Stimulated activated CD4-positive, alpha-beta T cell treated with anti-CD3 and anti-CD28 coated beads, Interleukin-4, amount 100 ng/mL, for 48 hours (primary cell): ENCODE measurements at places on chromosomes 1 and 21.
A peak's percentile ranks its signal among the peaks of the same experiment; 100 is the strongest.

DNA sequence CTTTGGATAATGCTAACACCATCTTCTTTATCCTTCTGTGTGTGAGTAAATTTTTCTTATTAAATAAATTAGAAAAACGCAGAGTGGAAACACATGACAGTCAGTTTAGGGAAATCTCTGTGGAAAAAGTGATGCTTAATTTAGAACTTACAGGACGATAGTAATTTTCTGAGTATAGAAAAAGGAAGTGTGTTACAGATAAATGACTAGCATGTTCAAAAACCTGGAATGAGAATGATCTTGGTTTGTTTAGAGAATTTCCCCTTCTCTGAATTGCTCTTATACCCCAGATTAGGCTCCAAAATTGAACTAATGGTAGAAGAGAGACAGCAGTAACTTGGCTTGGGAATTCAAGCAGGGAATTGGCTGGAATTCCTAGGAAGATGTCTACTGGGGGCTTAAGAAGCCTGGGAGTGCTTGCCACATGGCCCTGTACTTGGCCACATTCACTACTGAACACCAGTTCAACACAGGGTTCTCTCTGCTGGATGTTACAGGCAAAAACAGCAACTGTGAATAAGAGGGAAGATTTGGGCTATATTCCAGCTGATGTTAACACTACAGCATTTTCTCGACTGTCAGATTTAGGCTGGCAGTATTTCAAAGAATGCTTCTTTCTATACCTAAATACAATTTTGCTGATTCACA is 1004.2 kb downstream of the TTLL7 start:
- DNase-seq = no peak

DNA sequence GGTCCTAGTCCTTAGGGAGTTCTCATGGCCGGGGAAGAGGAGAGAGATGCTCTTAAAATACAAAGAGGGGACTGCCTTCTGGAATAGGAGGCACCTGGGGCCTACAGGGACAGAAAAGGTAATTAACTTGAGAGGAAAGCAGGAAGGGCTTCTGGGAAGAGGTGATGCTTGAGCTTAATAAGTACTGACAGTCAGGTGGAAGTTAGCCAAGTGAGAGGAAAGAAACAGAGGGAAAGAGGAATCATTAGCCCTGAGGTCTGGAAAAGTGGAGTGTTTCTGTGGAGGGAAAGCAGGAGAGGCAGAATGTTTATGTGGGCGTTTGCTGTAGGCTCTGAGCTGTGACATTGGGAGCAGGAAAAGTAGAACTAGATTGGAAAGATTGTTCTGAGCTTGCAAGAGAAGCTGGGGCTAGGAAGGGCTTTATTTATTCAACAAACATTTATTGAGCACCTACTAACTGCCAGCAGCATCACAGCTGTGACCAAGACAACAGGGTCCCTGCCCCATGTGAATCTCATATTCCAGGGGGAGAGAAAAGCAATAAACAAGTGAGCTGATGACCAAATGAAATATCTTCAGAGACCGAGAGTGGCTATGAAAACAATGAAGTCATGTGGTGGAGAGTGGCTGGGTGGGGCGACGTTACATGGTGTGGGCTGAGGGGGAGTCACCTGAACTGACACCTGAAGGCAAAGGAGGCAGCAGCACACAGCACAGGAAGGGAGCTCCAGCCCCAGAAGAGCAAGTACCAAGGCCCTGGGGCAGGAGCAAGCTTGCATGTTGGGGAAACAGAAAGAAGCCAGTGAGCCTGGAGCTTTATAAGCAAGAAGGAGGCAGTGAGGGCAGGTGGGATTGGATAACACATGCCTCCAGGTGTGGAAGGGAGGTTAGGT is 4.4 kb upstream of the FNDC5 start:
- no peak for DNase-seq

GRCh38 chr21:36804874-36805611 is 106.1 kb downstream of the SIM2 start:
- DNase-seq = no peak

DNA sequence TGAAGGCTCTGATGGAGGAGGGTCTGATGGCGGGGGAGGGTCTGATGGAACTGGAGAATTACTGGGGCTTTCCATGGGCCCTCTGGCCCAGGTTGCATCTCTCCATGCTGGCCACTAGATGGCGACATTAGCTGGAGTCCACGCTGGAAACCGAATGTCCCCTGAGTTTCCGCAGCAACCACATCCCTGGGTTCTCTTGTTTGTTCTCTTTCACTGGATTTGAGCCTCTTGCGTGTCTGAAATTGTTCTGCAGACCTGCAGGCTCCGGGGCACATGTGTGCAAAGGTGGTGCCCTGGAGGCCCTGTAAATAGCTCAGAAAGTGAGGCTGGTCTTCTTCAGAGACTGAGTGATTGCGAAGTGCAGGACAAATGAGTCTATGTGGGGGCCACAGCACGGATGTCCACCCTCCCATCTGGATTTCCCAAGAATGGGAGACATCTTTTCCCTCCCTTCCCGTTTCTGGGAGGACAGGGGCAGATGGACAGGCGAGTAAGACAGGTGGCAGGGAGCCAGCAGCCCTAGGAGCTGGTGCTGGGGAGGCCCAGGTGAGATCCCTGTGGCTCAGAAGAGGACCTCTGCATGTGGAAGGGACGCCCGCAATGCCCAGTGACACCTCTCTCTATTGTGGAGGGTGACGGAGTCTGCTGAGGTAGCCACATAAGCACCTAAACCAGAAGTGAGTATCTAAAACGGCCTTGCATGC is 73.2 kb upstream of the ABCG1 start:
- peak; percentile 48 for DNase-seq

DNA sequence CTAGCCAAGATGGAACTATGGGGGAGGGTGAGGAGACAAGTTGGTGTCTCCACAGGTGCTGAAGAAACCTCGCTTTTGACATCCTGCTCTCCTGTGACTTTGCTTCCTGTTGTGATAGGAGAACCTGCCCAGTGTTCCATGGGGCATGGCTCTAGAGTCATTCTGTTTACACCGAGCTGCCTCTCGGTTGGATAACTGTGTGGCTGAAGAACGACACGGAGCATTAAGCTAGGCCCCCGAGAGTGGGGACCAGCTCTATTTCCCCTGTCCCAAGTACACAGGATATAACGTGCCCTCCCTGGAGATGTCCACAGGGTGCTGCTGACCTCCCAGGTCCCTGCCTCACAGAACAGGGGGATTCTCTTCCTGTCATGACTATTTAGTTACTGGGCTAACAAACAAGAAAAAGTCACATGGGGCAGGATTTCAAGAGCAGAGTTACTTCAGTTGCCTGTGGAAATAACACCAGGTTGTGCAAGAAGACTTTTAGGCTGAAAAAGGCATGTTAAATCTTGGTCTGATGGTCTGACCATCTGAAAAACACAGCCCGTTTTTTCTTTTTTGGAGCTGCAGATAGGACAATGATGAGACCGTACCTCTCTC is 29.4 kb upstream of the PPP2R5A start:
- no peak for DNase-seq

DNA sequence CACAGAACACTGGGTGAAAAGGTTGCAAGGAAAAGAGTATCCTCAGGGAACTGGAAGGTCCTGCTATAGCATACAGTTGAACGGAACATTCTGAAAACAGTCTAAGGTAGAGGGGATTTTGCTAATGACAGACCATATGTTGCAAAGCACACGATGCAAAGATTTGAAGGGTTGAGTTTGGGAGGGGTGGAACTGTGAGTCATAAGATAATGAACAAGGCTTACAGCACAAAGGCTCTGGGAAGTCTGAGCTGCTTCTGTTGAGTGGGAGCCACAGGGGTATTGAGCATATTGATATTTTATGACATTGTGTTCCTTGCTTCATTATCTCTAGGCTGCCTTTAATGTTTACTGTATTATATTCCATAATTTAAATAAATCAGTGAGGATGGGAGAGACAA is 104.9 kb downstream of the PLPPR4 start:
- no peak for DNase-seq

GRCh38 chr1:29236712-29237128 is 398 bp downstream of the PTPRU start:
- no peak for DNase-seq

- DNase-seq = no peak
These were observed 697 bp downstream of the PRDM16 start for GRCh38 chr1:3069491-3070308.

DNA sequence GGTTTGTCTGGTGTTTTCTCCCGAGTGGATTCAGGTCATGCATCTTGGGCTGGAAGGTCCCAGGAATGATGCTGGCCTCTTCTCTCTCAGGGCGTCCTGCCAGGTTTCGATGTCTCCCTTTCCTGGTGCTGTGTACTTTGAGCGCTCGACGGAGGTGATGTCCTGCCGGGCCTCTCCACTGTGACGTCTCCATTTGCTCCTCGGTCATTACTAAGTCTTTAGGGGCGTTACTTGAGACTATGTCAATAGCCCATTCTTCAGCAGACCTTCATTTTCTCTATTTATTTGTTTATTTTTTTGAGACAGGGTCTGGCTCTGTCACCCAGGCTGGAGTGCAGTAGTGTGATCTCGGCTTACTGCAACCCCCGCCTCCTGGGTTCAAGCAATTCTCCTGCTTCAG is 37.2 kb upstream of the TNFRSF1B start:
- no peak for DNase-seq

DNA sequence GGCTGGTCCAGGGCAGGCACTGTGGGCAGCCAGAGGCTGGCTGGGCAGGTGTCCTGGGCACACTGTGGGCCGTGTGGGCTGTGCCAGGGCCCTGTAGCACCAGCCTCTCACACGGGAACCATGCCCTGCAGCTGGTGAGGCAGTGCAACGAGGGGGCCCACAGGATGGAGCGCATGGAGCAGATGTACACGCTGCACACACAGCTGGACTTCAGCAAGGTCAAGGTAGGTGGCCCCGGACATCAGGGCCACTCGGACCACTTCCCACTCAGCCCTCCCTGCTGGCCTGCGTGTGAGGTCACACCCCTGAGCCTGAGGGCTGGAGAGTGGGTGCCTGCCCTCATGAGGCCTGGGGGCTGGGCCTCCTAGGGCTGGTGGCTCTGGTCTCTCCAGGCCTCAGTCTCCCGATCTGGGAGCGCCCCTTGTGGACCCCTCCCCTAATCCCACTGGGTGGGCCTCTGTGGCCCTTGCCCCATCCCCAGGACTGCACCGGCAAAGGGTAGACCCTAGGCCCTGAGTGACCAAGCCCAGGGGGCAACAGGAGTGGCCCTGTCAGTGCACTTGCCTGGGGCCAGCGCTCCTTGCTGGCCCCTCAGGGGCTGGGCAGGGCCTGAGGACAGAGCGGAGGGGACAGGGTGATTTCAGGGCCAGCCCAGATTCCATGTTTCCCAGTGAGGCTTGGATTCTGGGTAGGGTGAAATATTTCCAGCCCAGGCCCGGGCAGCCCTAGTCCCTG is 21.5 kb downstream of the ARHGEF16 start:
- no peak for DNase-seq

DNA sequence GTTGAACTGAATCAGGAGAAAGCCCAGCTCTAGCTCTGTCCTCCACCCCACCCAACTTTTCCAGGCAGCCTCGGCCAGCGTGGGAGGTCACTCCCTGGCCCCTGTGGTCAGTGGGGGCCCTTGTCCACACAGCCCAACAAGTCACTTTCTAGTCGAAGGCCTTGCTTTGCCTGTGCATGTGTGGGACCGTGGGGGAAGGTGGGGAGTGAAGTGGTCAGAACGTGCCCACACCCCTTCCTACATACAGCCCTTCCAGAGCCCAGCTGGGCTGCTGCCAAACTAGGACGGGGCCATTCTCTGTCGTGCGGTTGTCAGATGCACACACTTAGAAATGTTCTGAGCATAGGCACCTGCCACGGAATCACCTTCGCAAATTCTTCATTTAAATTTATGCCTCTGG is 18.0 kb downstream of the FAAP20 start:
- DNase-seq = no peak

DNA sequence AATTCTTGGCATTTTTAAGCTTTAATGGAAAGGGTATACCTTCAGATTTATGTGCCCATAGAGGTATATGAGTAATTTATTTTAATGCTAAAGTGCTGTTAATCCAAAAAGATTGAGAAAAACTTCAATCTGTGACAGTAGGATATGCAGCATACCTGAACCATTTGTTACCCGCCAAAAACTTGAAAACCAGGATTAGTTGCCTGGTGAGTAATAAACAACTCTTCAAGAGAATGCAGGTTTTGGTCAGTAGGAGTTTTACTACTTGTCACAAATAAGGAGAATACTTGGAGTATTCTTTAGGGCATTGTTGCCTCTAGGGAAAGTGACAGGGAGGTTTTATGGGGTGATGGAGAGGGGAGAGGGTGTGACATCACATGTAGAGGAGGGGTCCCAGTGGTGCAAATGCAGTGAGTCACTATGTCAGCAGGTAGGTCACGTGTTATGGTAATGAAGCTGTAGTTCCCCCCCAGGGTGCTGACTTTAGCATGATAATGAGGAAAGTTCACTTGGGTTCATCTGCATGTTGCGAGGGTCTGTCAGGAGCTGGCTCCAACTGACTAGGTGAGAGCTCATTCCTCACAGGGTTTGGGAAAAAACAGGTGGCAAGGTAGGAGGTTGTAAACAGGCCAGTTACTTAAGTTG is 23.1 kb downstream of the USP25 start:
- DNase-seq = no peak

GRCh38 chr1:171366085-171366484 is 52.1 kb downstream of the FMO4 start:
- DNase-seq = no peak
